ENCODE measurements at places on chromosomes 5 and 9.

GRCh38 chr9:20280330-20280729, 342.0 kb downstream of the MLLT3 start:
- no peak for DNase-seq

GRCh38 chr9:16960084-16960483, 89.6 kb upstream of the BNC2 start:
- no peak for DNase-seq

- no peak for DNase-seq
These were observed 1.3 kb downstream of the PCSK5 start for GRCh38 chr9:75891771-75892215.

GRCh38 chr9:99966001-99966400, 59.5 kb downstream of the STX17 start:
- no peak for DNase-seq

GRCh38 chr9:34254141-34254913, 74.7 kb downstream of the KIF24 start:
- DNase-seq, result no peak

DNA sequence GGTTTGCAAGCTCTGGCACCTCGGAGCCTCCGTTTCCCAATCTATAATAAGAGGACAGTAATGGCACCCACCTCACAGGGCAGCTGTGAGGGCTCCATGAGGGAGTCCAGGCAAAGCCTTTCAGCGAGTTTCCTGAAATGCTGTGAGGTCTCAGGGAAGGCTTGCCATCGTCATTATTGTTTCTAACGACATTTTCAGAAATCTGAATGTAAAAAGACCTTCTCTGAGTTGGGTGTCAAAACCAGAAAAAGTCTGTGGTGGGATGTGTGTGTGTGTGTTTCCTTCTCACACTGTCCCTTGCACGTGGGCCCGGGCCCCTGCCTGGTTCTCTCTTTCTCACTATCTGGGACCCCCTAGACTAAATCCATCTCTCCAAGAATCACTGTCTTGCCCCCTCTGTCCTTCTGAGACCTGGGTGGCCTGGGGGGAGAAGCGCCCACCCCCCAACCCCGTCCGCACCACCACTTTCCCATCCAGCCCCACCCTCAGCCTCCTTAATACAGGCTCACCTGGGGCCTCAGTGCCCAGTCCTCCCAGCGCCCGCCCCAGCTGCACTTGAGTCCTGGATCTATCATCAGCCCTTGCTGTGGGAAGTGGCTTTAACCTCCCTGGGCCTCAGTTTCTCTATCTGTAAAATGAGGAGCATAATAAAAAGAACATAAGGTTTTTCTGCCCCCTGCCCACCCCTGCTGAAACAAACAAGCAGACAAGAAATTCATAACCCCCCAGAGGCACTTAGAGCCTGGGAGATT, 180.3 kb downstream of the C9orf50 start:
- no peak for DNase-seq

- DNase-seq, result no peak
These were observed 25.9 kb downstream of the SPARC start for GRCh38 chr5:151660616-151661495.

- no peak for DNase-seq
These were observed 29.3 kb downstream of the ASS1 start for GRCh38 chr9:130474106-130474505.

DNA sequence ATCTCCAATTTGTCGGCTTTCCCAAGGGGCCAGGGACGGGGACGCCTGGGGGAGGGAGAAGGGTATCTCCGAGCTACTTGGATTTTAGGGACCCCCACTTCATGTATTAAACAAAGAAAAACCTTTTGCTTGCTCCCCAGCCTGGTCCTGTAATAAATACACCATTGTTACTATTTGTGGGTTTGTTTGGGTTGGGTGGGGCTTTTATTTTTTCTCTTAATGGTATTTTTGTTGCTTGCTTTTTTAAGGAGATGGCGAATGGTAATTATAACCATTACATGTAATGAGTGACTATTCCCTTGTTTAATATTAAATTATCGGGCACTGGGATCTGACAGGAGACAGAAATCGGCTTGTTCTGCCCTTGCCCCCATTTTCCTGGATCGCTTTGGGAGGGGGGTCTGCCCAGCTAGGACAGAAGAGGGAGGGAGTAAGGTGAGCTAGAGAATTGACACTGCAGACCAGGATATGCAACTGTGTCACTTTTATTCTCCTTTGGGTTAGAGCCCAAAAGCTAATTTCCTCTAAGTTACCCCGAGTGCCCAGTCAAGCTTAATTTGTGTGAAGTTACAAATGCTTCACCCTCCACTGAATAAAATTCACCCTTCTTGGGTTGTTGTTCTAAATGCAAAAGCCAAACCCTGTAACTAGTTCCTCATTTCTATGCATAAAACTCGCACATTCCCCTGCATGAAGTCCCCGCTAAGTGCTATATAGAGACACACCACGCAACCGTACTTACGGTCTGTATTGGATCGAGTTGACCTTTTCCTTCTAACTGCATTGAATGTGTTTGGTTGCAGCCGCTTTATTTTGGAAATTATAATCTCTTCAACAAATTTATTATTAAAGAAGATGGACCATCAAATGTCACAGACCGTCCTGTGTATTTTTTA, 1.6 kb upstream of the ZNF608 start:
- DNase-seq, result no peak

GRCh38 chr5:113379936-113380806, 54.6 kb downstream of the TSSK1B start:
- no peak for DNase-seq

GRCh38 chr9:89958086-89958485, 353.3 kb downstream of the GADD45G start:
- DNase-seq, result no peak

GRCh38 chr5:160453751-160454150, 32.1 kb downstream of the PTTG1 start:
- no peak for DNase-seq

- DNase-seq, result no peak
These were observed 2.8 kb upstream of the ZNF462 start for GRCh38 chr9:106859957-106860720.

DNA sequence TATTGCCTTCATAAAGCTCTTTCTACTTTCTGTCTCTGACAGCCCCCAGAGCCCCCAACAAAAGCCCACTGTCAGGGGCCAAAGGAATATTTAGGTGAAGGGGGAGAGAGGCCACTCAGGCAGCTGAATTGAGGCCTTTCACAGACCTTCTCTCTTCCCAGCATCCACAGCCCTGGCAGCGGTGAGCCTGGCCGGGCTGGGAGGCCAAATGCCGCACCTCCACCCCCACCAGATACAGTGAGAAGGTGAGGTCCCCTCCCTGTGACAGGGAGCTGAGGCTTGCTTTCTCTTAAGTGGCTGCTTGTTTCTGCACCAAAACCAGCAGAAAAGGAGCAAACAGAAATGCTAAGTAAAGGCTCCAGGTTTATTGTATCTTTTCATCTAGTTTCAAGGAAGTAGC, 168.1 kb downstream of the ROR2 start:
- DNase-seq, result no peak

DNA sequence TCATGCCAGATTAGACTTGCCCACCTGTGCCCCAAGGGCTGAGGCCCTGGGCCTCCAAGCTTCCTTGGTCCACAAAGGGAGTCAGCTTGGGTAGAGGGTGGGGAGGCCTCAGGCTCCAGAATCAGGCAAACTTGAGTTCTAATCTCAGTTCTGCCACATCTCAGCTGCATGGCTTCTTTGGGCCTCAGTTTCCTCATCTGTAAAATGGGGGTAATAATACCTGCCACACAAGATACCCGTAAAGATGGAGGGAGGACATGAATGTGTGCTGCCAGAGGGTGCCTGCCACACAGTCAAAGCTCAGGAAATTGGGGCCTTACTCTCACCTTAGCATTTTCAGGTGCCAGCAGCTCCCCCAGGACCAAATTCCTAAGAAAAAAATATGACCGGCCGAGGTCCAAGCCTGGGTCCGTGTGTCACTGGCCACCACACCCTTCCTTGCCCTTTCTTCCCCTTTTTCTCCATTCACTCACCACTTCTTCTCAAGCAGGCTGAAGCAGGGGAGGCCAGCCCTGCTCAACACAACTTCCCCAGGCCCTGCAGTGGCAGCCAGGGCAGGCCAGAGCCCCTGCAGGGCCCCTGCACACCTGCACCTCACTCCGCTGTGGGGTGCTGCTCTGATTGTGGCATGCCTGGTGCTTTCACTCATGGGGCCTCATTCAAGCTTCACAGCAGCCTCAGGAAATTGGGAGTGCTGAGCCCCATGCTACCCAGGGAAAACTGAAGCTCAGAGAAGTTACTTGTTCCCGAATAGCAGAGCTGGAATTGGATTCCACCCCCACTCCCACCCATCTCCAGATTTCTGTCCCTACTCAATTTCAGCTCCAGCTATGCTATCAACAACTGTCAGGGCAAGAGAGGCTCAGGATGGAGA, 3.9 kb downstream of the RGS14 start:
- no peak for DNase-seq

DNA sequence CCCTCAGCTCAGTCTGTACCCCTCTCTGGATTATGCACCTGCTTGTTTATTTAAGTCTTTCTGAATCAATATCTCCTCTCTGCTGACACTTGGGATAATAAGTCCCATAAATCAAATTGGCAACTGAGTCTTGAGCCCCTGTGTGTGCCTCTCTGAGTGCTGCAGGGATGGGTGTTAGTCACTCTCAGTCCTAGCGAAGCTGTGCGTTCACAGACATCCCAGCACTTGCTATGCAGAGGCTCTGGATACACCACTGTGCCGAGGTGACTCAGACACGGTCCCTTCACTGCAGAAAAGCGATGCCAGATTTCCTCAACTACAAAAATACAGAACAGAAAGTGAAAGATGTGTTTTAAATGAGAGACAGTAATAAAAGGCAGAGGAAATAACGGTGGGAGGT, 4.1 kb upstream of the KCNMB1 start:
- no peak for DNase-seq

DNA sequence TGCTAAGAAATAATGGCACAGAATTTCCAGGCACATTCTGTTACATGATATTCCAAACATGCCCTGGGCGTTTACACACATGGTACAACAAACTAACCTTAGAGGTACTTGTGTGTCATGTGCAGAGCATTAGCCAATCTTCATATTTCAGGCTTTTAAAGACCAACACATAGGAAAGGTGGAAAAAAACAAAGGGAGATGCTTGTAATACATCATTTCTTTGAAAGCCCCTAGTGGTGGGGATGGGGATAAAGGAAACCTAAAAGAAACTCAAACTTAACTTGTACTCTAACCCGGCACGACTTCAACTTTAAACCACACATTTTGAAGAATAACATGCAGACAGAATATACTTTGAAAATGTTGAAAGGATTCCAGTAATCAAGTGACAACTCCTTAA, 133.6 kb downstream of the PTPRD start:
- no peak for DNase-seq

DNA sequence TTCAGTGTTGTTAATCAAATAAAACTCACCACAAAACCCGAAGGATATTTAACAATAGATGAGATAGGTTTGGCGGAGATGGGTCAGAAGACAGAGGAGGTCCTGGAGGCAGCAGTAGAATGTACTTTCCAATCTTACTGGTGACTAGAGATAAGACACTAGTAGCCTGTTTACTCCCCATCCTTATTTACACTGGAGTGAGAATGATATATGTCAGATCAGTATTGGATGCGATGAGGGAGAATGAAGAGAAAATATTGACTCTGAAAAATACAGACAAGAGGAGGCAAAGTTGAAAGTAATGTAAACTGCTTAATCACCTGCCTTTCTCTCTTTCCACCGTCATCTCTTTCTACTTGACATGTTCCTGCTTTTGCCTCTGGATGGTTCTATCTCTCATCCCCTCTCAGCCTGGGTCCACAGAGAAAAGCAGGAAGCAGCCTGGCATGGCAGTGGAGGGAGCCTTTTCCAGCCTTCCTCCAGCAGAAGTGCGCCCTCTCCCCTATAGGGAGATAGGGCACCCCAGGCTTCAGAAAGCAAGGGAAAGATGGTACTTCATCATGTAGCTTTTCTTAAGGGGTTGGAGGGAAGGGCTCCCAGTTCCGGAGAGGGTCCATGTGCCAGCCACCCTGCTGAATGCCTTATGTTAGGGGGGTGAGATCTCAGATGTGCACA, 11.1 kb downstream of the PALM2AKAP2 start:
- DNase-seq, result no peak

- DNase-seq, result no peak
These were observed 95.3 kb downstream of the FBXW11 start for GRCh38 chr5:171911152-171911551.

DNA sequence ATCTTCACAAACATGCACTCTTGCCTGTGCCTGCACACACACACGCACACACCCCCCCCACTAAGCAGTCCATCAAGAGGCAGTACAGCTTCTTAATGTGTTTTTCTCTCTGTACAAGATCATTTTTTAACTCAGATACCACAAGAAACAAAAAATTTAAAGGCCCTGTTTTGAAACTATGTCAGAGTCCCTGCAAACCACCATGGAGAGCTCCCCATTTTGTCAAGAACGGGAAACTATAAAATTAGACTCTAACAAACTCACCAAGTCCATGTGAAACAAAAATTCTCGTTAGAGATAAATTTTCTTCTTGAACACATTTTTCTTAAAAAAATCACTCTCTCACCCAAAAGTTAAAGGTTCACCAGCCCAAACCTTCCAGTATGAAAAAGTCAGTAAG, 86.3 kb downstream of the ELAVL2 start:
- DNase-seq, result no peak

DNA sequence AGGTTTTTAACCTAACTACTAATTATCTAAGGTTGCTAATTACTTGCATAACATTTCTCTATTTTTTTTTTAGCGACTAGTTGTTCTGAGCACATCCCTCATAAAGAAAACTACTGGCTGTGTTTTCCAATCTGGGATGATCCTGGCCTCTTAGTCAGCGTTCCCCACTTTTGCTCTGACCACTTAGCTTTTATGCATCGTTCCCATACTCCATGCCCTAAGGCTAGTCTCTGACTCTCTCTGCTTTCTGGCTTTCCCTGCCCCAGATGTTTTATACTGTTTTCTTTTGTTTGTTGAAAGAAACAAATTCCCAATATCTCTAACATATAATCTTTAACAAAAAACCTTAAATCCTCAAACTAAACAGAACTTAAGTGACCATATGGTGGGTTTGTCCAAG, 217.9 kb downstream of the SPATA31D1 start:
- no peak for DNase-seq
